ENCODE measurements at places on chromosomes 16 and 17.

DNA sequence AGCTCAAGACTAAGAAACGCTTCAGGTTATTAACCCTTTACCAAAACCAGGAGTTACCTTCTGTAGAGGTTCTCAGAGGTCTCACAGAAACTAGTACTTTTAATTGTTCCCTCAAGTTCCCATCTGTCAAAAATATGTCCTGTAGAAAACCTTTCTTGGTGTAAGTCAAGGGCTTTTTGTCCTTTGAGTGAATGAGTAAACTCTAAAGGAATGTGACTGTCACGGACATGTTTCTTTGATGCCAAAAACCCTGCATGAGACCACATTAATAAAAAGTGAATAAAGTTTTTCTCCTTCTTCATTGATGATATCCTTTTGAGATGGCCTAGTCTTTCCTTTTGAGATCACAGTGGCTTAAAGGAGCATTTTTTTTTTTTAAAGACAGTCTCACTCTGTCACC lies 102.9 kb downstream of the NLK start:
- no peaks in the 10 kb centered on the region for H3K36me3 ChIP-seq
- no peak overlapping the region for H3K4me3 ChIP-seq
- H3K27ac ChIP-seq, result no peak overlapping the region
- H3K4me1 ChIP-seq, result no peaks in the 10 kb centered on the region
- DNase-seq, result no peak

- no peaks in the 10 kb centered on the region for H3K27me3 ChIP-seq
- no peak for DNase-seq
- no peak overlapping the region for H3K27ac ChIP-seq
- no peaks in the 10 kb centered on the region for H3K4me1 ChIP-seq
- H3K36me3 ChIP-seq, result no peaks in the 10 kb centered on the region
- H3K4me3 ChIP-seq, result no peak overlapping the region
These were observed 115.7 kb downstream of the ZNF423 start for GRCh38 chr16:49740256-49740655.

- no peaks in the 10 kb centered on the region for H3K4me1 ChIP-seq
- H3K27me3 ChIP-seq, result no peaks in the 10 kb centered on the region
- H3K27ac ChIP-seq, result no peak overlapping the region
- no peaks in the 10 kb centered on the region for H3K36me3 ChIP-seq
- no peak overlapping the region for H3K4me3 ChIP-seq
These were observed 32.0 kb downstream of the LYRM9 start for GRCh38 chr17:27860971-27861664.

DNA sequence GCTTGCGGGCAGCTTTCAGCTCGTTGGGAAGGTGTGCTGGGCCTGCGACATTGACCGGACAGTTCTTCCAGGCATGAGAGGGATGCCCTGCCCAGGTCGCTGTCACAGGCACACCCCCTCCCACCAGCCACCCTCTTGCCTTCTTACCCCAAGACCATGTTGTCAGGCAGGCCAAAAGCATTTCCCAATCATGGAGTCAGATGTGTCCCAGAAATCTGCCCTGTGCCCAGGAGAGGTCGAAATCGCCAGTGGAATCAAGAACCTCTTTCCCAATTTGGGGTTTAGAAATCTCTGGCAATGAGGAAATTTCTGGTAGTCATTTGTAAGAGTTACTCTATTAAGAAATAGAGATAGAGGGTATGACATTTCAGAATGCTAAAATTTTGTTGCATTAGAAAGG lies 177.1 kb downstream of the RAB11FIP4 start:
- no peak for DNase-seq
- H3K36me3 ChIP-seq, result no peaks in the 10 kb centered on the region
- peaks cover 3% of the 10 kb centered on the region for H3K4me1 ChIP-seq
- no peaks in the 10 kb centered on the region for H3K27me3 ChIP-seq
- H3K4me3 ChIP-seq, result no peak overlapping the region

DNA sequence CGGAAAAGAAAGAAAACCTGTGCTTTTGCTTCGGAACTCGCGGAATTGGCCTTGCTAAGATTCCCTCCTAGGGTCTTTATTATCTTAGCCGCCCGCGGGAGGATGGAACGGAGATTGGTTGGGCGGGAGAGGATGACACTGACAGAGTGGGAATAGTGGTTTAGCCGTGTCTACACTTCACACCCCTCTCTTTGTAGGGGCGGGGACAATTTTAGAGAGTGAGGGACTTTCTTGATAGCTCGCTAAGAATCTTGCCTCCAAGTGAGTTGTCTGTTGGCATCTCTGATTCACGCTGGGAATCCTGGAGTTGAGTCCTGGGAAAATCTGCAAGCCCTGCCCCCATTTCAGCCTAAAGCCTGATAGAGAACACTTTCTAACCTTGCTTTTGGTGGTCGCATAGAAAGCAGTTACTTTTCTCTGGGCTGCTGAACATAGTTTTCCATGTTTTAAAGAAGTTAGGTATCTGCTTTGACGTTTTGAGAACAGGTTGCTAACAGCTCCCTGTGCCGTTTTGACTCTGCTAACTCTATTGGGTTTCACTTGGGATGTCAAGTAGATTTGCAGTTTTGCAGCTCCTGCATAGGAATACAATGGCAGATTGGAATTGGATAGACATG lies 697 bp downstream of the NOL11 start:
- H3K27ac ChIP-seq, result peak overlapping the region; percentile 89
- no peak for DNase-seq
- H3K27me3 ChIP-seq, result no peaks in the 10 kb centered on the region
- H3K4me3 ChIP-seq, result peak overlapping the region; percentile 87

- H3K36me3 ChIP-seq, result no peaks in the 10 kb centered on the region
- no peak for DNase-seq
- no peaks in the 10 kb centered on the region for H3K27me3 ChIP-seq
- H3K4me1 ChIP-seq, result no peaks in the 10 kb centered on the region
These were observed 175.3 kb upstream of the CDH13 start for GRCh38 chr16:82451449-82451848.

DNA sequence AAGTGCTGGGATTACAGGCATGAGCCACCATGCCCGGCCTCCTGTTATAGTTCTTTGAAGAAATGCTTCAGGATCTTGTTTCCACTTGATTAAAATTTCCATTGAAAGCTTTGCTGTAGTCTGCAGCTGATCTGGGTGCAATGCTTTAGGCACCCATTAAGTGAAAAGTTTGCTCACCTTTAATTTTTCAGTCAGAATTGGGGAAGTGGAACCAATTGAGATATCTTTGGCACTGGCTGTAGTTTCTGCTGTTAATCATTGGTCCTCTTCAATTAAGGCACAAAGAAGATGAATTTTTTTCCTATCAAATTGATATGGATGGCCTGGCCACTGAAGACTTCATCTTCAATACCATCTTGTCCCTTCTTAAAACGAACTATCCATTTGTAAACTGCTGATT lies 336.1 kb upstream of the TBX2 start:
- no peaks in the 10 kb centered on the region for H3K27me3 ChIP-seq
- H3K4me1 ChIP-seq, result no peaks in the 10 kb centered on the region
- H3K27ac ChIP-seq, result no peak overlapping the region
- no peaks in the 10 kb centered on the region for H3K36me3 ChIP-seq
- DNase-seq, result no peak

DNA sequence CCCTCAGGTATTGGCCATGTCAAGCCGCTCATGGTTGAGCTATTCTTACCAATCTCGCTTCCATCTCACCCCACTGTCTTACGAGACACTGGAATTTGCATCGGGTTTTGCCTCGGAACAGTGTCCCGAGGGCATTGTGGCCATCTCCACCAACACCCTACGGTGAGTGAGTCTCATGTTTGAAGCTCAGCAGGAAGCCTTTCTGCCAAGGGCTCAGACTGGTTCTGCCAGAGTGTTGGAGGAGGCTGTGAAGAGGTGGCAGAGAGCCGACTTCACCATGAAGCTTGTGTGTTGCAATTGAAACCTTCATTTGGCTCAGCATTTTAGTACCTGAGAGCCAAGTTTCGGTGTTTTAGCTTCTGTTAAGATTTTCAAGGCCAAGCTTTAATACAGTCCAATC lies 38.0 kb downstream of the SF3B3 start:
- H3K4me3 ChIP-seq, result no peak overlapping the region

- peaks cover 72% of the 10 kb centered on the region for H3K36me3 ChIP-seq
- H3K27me3 ChIP-seq, result no peaks in the 10 kb centered on the region
- peak; percentile 40 for DNase-seq
- peaks cover 15% of the 10 kb centered on the region for H3K4me1 ChIP-seq
- H3K4me3 ChIP-seq, result no peak overlapping the region
These were observed 27.6 kb upstream of the PITPNA start for GRCh38 chr17:1590029-1590746.

- DNase-seq, result peak; percentile 18
- H3K27ac ChIP-seq, result peak overlapping the region; percentile 35
- H3K36me3 ChIP-seq, result no peaks in the 10 kb centered on the region
- no peak overlapping the region for H3K4me3 ChIP-seq
These were observed 19.8 kb downstream of the NPTX1 start for GRCh38 chr17:80456465-80457235.

DNA sequence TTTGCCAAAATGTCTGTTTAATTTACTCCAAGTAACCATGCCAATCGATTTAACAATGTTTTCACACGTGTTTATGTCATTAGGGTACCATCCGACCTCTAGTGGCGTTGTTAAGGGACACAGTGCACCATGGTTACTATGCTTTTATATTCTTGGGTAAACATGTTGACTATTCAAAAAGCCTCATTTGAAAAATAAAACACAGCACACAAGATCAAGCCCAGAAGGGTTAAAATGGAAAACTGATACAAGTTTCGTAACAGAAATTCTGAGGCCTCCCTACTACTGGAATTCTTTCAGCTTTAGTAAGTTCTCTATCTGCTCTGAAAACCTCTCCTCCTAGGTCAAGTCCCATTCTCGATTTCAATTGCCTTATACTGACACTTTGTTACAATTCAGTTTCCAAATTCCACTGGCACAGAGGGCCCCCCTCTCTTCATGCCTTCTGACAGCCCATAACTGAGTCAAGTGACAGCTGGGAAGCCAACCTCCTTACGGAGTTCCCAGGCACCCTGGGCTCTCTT lies 2.1 kb downstream of the CFAP20 start:
- no peaks in the 10 kb centered on the region for H3K27me3 ChIP-seq
- H3K27ac ChIP-seq, result peak overlapping the region; percentile 94
- DNase-seq, result peak; percentile 41
- peaks cover 36% of the 10 kb centered on the region for H3K4me1 ChIP-seq
- no peaks in the 10 kb centered on the region for H3K36me3 ChIP-seq

GRCh38 chr16:48687421-48688038 lies 77.5 kb upstream of the N4BP1 start:
- DNase-seq, result peak; percentile 10
- H3K36me3 ChIP-seq, result no peaks in the 10 kb centered on the region
- H3K27me3 ChIP-seq, result no peaks in the 10 kb centered on the region
- H3K4me1 ChIP-seq, result peaks cover 4% of the 10 kb centered on the region

GRCh38 chr17:78986649-78987328 lies 7.1 kb upstream of the LGALS3BP start:
- no peaks in the 10 kb centered on the region for H3K27me3 ChIP-seq
- peak overlapping the region; percentile 18 for H3K4me3 ChIP-seq
- H3K36me3 ChIP-seq, result peaks cover 20% of the 10 kb centered on the region

DNA sequence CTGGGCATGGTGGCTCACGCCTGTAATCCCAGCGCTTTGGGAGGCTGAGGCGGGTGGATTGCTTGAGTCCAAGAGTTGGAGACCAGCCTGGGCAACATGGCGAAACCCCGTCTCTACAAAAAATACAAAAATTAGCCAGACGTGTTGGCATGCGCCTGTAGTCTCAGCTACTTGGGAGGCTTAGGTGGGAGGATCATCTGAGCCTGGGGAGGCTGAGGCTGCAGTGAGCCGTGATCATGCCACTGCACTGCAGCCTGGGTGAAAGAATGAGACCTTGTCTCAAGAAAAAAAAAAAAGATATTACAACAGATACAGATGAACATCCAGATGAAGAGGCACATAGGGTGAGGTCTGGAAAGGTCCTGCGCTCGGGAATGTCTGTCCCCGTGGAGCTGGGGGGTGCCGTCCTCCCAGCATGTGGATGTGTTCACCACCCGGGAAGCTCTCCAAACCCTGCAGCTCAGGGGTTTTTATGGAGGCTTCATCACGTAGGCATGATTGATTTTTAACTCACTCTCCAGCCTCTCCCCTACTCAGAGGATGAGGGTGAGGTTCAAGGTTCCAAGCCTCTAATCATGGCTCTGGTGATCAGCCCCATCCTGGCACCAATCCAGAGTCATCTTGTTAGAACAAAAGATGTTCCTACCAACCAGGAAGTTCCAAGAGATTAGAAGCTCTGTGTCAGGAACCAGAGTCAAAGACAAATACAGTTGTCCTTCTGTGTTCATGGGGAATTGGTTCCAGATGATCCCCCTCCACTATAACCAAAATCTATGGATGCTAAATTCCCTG lies 85.0 kb upstream of the DNAJA2 start:
- no peaks in the 10 kb centered on the region for H3K4me1 ChIP-seq
- no peak for DNase-seq
- H3K27ac ChIP-seq, result no peak overlapping the region
- H3K27me3 ChIP-seq, result no peaks in the 10 kb centered on the region

DNA sequence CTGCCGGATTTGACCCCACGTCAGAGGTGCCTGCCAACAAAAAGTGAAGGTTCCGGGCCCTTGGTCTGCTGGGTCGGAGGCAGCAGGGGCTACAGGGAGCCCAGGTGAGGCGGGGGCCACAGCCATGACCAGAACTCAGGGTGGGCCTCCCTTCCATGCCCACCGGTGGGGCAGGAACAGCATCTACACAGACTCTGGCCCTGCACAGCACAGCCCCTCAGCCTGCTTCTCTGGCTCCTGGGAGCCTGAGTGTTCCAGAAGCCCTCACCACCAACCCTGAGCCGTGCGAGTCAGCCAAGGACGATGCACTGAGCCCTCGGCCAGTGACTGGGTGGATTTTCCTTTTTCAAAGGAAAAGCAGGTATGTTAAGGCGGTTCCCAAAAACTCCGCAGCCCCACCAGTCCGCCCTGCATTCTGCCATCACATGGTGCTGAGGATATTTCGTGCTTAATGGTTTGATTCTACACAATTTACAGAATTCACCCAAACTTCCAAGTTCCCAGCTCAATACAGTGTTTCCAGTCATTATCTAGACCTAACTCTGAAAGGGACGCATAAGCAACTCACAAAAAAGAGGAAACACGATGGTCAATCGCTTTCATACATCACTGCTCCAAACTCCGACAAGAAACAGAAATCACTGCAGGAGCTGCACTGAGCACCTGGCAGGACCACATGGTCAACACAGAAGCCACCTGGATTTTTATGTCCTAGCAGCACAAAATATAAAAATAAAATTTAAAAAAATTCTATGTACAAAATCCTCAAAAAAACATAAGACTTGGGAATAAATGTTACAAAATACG lies 19.4 kb upstream of the C16orf95 start:
- no peak for DNase-seq
- peaks cover 2% of the 10 kb centered on the region for H3K36me3 ChIP-seq
- no peak overlapping the region for H3K27ac ChIP-seq
- H3K4me3 ChIP-seq, result no peak overlapping the region
- H3K4me1 ChIP-seq, result no peaks in the 10 kb centered on the region
- H3K27me3 ChIP-seq, result no peaks in the 10 kb centered on the region

DNA sequence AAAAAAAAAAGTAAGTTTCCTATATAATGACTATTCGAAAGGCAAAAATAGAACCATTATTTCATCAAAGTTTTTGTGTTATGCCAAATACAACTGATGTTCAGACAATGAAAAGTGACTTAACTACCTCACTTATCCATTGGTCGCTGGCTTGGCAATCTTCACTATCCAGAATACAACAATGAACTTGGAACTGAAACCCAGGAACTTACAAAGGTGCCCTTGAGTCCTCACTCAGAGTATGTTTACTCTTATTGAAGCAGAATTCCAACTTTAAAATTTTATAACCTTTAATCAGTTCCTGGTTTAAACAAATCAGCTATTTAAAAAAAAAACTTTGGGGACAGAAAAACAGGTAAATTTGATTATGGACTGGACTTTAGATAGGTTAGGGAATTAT lies 34.1 kb downstream of the HELZ start:
- no peak for DNase-seq
- peaks cover 10% of the 10 kb centered on the region for H3K4me1 ChIP-seq
- no peaks in the 10 kb centered on the region for H3K27me3 ChIP-seq
- H3K4me3 ChIP-seq, result no peak overlapping the region
- no peaks in the 10 kb centered on the region for H3K36me3 ChIP-seq

Measured in tibial nerve (tissue), 4 donors.